ENCODE measurements at places on chromosomes 2 and 18.

DNA sequence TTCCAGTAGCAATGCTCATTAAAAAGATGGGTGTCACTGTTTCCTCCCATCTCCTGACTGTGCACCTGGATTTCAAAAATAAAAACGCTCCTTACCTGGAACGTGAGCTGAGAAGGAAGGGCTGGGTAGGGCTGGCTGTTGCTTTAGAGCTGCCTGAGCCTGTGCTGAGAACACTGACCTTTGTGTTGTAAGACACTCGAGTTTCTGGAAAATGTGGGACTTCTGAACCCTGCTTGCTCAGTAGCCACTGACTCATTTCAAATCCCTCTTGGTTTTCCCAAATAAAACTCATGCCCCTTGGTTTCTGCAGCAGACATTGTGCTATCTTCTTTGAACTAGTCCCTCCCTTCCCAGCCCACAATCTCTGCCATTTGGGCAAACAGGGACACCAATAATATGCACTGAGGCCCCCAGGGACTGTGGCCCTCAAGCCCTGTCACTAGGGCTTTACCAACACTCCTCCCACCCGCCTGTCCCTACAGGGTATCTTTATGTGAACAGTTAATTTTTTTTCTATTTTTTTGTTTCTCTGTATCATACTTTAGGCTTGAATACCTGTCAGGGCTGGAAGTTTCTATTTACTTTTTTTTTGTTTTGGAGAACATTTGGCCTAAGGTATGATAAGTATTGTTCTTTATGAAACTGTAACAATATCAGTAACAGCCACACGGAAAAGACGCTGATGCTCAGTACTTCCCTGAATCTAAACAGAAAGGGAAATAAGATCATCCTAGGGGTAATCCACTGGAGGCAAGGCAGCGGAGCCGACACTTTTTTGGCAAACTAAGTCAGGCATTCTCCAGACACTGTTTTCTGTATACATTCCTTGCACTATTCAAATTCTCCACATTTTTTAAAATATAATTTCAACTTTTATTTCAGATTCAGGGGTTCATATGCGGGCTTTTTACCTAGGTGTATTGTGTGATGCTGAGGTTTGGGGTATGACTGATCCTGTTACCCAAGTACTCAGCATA is 280.2 kb downstream of the STK39 start:
- no peak for DNase-seq

DNA sequence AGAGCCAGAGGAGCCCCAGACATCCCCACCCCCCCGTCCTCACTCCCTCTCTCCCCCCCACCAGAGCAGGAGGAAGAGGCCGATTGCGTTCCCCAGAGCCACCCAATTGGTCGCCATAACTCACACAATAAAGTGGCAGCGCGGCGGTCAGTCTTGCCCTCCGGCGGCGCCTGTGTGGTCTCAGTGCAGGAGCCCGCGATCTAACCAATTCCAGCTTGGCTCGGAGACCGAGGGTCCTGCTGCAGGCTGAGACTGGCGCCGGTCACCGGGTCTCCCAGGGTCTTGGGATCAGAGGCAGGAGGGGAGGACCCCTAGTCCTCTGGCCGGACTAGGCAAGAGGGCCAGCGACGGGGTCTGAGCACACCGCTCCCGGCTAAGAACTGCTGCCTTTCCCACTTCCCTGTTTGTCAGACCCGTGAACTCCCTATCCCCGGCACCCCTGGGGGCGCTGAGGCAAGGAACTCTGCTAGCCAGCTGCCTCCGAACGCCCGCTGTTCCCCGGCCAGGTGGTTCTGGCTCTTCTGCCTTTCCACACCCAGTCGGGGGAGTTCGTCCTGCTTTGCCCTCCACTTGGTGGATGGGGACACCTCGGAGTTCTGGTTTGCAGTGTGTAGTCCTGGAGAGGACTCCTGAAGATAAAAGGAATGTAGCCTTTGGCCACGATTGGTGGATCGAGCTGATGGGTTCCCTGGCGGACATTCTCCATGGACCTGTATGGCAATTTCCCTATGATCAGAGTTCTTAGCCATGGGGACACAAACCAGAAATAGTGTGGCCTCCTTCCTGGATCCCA is 1.0 kb upstream of the HOXD12 start:
- no peak for DNase-seq

DNA sequence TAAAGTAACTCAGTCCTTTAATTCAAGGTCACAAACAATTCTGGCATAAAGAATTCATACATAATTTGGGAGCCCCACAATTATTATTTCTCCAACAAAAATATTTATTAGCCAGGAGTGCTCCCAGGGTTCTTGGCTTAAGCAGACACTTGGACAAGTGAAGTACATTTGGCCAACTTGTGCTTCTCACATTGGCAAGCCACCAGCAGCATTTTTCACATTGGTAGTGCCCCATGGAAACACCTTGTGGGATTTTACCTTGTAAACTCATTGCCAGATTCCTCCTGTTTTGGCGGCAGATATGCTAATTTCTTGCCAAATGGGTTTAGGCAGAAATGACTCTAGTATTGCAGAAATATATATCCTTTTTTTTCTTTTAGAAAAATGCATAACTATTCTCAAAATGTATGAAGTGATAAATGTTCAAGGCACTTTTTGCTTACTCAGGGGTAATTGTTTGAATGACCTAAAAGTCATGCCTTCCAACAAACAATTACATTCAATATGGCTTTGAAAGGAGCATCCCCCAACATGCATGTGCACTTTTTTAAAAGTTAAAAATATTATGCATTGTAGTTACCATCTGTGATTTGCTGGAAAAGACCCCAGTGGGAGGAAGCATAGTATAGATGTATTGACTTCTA is 113.5 kb downstream of the CSRNP3 start:
- DNase-seq: no peak

- no peak for DNase-seq
Observed at GRCh38 chr2:112020561-112020960, 34.5 kb upstream of the TMEM87B start.

GRCh38 chr18:37986665-37987064 is 421.1 kb upstream of the CELF4 start:
- DNase-seq: no peak

Measured in ACHN (cell line).